NCI-H748 treated with DMSO at 0.1 percent for 48 hours (cell line): ENCODE measurements at places on chromosomes 1 and 21.

GRCh38 chr21:45910548-45911221 lies 70.9 kb upstream of the COL6A1 start:
- no peak for DNase-seq

- DNase-seq = no peak
Observed at GRCh38 chr1:10497109-10497508, 22.4 kb downstream of the PEX14 start.

DNA sequence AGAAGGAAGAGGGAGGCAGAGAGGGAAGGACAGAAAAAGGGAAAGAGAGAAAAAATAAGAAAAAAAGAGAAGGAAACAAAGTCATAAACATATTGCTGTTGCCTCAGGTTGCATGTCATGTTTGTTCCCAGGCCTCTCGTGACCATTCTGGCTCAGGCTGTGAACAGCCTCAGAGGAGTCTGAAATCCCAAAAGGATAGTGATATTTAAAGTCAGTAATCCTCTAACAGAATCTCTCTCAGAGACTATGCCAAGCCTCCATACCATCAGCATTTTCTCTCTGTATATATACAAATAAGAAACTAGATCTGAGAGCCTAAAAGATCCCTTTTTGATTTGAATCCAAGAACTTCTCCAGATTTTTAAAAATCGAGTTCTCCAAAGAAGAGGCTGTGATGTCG lies 35.2 kb downstream of the GORAB start:
- no peak for DNase-seq

DNA sequence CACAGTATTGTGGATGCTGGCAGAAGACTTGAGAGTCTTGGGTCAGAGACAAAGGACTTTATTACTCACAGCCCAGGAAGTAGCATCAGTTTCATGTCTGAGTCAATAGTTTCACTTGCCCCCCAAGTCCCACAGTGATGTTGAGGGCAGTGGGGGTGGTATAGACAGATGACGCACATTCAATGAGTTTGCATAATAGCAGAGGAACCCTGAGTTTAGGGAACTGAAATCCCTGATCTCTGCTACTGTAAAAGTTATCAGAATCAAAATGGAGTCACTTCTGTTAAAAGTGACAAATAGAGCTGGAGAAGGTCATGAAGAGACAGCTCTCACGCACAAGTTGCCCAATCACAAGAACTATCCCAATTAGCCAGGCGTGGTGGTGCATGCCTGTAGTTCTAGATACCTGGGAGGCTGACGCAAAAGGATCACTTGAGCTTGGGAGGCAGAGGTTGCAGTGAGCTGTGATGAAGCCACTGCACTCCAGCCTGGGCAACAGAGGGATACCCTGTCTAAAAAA lies 11.5 kb upstream of the HCRTR1 start:
- DNase-seq = no peak

DNA sequence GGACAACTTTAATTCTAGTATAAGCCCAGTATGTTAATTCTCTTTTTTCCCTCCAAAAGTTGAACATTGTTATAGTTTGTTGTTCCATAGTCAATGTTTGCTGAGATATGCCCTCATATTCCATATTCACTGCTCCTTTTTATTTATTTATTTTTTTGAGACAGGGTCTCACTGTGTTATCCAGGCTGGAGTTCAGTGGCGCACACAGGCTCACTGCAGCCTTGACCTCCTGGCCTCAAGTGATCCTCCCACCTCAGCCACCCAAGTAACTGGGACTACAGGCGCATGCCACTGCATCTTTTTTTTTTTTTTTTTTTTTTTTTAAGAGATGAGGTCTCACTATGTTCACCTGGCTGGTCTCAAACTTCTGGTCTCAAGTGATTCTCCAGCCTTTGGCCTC lies 38.7 kb downstream of the GFI1 start:
- DNase-seq = no peak

- peak; percentile 5 for DNase-seq
Observed at GRCh38 chr1:36134505-36135329, 9.7 kb upstream of the COL8A2 start.

GRCh38 chr1:160018900-160019299 lies 12.9 kb downstream of the PIGM start:
- DNase-seq = no peak

- no peak for DNase-seq
Observed at GRCh38 chr1:99659755-99660210, 13.9 kb downstream of the PALMD start.

GRCh38 chr1:156157506-156157905 lies 4.1 kb downstream of the SEMA4A start:
- DNase-seq = no peak

GRCh38 chr21:44650973-44651675 lies 3.3 kb downstream of the KRTAP12-4 start:
- DNase-seq = no peak

DNA sequence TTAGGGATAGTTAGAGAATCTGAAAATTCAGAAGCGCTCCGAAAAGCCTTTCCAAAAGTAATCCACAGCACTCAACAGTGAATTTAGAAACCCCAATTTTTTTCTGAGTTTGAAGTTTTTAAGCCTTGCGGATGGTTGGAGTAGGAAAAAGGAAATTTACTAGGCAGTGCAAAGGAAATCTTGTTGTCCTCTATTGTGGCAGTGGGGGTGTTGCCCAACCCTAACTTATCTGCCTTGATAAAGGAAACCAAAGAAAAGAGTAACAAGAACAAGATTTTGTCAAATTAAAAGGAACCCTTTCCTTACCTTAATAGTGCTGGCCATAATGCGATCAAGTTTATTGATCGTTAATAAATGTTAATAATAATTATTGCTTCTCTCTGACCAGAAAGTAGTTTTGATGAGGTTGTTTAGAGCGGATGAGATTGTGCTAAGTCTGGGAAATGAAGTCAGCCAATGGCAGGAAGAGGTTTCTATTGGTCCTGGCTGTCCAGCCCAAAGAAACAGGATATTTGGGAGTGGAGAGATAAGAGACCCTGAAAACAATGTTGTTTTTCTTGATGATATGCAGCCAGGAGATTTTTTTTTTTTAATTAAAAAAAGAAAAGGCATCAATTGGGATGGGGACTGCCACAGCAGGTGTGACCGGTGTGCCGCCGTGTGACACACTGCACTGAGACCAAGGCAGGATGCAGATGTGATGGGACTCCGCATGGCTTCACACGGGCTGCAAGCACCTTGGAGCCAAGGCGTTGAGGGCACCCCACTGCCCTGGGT lies at the start of gene ERG:
TSS of gene ERG (minus strand) at position 421 of the 777 bp plus-strand sequence. CDS start at position 324, 97 bp downstream.
- DNase-seq = no peak

DNA sequence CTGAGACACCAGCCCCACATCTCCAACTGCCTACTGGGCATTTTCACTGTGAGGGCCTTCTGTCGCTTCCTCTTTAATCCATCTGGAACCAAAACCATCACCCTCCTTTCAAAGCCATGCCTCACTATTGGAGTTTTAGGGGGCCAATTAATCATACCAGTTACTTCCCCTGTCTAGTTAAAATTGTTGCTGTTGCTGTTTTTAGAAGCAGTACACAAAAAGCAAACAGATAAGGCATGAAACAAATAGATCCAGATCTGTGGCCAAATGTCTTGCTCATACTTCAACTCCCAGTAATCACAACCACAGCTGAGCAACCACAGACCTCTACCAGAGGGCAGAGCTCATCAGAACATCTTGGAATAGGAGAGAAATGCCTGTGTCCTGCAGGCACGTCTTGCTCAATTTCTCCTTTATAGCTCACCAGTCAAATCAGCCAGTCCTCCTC lies 133.8 kb upstream of the C1orf105 start:
- no peak for DNase-seq

DNA sequence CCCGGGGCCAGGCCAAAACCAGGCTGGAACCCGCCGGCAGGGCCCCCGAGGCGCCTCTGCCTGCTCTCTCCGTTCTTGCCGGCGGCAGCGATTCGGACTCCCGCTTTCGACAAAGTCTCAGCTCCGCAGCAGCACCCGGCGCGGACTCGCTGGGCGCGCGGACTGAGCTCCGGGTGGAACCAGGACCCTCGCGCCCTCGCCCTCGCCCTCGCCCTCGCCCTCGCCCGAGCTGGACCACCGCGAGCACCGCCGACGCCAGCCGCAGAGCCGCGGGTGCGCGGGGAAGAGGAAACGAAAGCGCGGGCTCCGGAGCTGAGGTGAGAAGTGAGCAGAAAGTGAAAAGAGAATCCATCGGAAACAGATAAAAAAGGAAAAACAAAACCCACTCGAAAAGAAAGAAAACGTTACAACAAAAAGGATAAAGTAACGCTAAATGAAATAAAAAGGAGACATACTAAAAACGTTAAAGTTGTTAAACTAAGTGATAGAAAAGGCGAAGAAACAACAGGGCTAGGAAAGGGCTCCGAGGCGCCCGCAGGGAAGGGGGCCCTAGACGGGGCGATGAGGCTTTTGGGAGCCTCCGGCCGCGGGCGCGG lies 64.9 kb downstream of the MEF2D start:
- no peak for DNase-seq

GRCh38 chr21:31034378-31034777 lies 3.9 kb downstream of the KRTAP19-8 start:
- no peak for DNase-seq

- DNase-seq = peak; percentile 100
Observed at GRCh38 chr1:39720094-39720999, 18.3 kb upstream of the PPIE start.

- no peak for DNase-seq
Observed at GRCh38 chr1:59243550-59243949, 53.3 kb upstream of the FGGY start.

GRCh38 chr1:25009671-25010262 lies 79.7 kb upstream of the RUNX3 start:
- no peak for DNase-seq

GRCh38 chr1:10623686-10624145 lies 149.0 kb downstream of the PEX14 start:
- no peak for DNase-seq

DNA sequence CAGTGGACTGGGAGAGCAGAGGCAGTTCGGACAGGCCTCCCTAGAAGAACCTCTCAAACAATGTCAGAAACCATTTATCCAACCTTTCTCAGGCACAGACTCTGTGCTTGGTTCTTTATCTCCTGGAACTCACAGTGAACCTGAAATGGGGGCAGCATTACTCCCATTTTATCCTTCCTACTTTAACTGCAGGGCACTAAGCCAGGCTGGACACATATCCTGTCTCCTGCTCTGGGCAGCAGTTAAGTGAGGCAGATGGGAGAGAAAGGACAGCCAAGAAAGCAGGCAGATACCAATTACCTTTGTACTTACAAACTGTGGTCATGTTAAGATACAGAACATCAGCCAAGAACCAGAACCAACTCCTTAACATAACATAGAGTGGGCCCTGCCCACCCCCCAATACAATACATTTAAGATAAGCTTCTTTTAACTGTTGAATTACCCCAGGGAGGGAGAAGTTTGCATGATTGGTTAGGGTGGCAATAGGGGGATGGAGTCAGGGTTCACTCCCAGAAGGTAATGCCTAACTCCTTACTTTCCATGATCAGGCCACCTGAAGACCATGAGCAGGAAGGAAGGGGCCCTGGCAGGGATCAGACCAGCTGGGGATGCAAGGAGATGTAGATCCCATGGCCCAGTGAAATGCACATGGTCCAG lies 10.9 kb downstream of the KDF1 start:
- no peak for DNase-seq

DNA sequence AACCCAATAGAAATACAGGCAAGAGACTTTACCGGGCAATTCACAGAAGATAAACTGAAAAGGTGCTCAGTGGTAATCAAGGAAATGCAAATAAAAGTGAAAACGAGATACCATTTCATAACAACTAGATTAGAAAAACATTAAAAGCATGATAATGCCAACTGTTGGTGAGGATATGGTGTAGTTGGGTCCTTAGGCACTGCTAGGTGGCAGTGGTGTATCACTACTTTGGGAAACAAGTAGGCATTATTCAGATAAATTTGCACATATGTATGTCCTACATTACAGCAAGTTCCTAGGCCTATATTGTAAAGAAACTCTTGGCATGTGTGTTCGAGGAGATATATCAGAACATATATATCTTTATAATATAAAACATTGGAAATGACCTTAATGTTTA lies 31.0 kb downstream of the AZIN2 start:
- no peak for DNase-seq

DNA sequence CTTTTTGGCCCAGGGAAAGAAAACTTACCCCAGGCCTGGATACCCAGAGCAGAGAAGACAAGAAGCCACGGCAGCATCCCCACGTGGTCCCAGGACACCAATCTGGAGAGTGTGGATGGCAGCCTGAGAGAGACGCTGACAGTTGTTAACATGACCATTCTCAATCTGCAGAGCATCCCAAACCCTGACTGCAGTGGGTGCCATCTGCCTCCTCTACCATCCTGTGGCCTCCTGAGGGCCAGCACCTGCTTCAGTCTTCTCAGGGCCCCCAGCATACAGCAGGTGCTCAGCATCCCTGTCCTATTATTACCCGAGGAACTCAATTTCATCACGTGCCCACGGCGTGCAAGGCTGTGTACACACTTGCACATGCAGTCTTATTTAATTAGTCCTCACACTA lies 785 bp downstream of the PGLYRP4 start:
- no peak for DNase-seq

- DNase-seq = peak; percentile 32
Observed at GRCh38 chr1:54885807-54886723, 930 bp downstream of the DHCR24 start.

DNA sequence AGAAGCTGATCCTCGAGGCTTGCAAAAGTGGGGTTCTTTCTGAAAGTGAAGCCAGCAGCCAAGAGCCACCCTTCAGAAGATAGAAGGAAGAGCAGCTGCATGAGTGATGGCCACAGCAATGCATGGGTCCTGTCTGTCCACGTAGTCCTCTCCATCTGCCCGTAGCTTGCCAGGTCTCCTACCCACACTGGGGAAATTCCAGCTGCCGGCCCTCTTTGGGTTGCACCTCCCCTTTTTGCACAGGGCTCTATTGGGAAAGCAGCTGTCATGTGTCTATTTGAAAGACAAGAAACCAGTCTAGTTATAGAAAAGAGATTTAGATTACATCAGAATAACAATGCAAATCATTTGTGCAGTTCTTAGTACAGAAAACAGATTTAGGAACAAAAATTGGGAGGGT lies 204.4 kb downstream of the GIPC2 start:
- DNase-seq = no peak

GRCh38 chr1:147504801-147505311 lies 36.4 kb upstream of the BCL9 start:
- peak; percentile 48 for DNase-seq

- DNase-seq = no peak
Observed at GRCh38 chr1:112429749-112430148, 33.7 kb downstream of the CTTNBP2NL start.

- peak; percentile 42 for DNase-seq
Observed at GRCh38 chr1:109040989-109041620, 797 bp downstream of the WDR47 start.

DNA sequence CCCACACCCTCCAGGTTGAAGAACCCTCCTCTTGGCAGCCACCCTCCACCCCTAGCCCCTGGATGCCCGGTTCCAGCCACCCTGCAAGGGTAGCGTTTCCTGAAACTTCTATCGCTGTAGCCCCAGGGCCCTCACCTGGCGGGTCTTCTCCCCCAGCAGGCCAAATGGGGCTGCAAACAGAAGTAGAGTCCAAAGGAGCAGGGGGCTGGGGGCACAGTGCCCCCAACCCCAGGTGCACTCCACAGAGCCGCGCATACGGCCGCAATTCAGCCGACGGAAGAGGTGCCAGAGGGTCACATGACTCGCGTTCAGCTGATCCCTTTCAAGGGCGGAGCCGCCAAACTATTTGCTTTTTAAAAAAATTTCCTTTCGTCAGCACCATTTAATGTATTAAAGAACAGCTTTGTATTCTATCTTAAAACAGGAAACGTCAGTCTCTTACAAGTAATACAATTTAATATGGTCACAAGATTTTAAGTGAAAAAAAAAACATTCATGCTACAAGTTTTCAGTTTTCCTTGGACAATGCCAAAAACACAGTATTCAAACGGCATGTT lies at the start of gene GLMP:
TSS of gene GLMP (minus strand) at position 289 of the 557 bp plus-strand sequence. CDS start at position 255, 34 bp downstream.
- peak; percentile 23 for DNase-seq
